ENCODE measurements at places on chromosomes 12 and 14.

DNA sequence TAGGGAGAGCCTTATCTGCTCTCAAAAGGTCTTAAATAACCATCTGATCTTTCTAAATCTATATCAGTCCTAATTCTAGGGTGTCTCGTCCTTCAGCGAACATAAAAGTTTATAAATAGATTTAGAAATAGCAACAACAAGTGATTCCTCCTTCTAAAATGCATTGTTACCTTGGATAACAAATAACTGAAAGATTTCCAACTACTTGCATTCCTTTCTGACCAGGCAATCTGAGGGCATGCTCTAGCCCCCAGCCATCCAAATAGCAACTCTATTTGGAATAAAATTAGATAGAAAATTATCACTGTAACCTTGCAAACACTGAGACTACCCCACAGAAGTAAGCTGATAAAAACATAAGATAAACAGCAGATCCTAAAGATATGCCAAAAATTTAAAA, 21.8 kb upstream of the KRR1 start:
- no peak for DNase-seq

DNA sequence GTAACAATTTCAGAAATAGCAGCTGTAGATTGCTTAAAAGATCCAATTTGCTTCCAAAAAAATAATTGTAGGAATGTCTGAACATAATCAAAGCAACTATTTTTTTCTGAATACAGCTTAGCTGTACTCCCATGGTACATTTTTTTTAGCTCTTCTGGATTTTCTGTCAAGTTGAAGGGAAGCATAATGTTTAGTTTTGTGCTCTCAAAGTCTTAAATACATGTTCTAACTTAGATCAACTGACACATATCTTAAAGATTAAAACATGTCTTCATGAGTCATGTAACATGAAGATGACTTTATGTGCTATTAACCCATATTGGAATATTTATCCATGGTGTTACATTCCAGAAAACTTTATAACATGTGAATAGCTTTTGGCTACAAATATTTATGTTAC, 255.7 kb downstream of the BTG1 start:
- no peak for DNase-seq

DNA sequence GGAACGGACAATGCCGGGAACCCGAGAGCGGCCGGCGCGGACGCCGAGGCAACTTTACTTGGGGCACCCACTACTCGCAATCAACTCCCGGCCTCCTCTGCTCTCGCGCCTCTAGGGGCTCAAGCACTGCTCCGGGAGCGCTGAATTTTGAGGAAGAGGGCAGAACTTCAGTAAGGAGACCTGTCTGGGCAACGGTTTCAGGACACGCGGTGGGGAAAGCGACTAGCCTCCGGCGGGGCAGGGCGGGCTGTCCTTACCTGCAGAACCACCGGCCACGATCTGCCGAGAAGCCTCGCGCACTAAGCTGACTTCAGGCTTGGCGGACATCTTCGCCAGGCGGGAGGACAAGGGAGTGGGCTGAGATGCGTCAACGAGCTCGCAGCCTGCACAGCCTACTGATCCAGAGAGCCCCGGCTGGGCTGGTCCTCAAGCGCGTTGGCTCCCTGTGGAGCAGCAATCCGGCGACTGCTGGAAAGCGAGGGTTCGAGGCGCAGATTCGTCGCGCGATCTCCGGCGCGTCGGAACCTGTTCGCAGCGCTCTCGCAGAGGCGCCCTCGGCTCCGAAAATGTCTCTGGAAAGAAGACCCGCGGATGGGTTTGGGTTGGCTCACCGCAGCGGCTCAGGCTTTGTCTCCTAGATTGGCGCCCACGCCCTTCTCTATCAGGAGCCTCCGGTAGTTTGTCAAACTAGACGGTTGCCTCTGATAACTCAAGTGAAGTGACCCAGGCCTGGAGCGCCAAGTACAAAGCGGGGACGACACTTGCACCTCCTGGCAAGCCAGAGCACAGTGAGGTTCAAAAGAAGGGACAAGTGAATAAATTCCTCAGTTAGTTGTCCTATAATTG, at the start of gene SLC25A21:
Gene SLC25A21, minus strand, starts transcription at position 583 of the 846 bp plus-strand sequence.
- no peak for DNase-seq

GRCh38 chr12:57127101-57127725, 1.1 kb upstream of the LRP1 start:
- peak; percentile 34 for DNase-seq

- DNase-seq = no peak
These were observed 149.1 kb downstream of the KICS2 start for GRCh38 chr12:64072916-64073575.

DNA sequence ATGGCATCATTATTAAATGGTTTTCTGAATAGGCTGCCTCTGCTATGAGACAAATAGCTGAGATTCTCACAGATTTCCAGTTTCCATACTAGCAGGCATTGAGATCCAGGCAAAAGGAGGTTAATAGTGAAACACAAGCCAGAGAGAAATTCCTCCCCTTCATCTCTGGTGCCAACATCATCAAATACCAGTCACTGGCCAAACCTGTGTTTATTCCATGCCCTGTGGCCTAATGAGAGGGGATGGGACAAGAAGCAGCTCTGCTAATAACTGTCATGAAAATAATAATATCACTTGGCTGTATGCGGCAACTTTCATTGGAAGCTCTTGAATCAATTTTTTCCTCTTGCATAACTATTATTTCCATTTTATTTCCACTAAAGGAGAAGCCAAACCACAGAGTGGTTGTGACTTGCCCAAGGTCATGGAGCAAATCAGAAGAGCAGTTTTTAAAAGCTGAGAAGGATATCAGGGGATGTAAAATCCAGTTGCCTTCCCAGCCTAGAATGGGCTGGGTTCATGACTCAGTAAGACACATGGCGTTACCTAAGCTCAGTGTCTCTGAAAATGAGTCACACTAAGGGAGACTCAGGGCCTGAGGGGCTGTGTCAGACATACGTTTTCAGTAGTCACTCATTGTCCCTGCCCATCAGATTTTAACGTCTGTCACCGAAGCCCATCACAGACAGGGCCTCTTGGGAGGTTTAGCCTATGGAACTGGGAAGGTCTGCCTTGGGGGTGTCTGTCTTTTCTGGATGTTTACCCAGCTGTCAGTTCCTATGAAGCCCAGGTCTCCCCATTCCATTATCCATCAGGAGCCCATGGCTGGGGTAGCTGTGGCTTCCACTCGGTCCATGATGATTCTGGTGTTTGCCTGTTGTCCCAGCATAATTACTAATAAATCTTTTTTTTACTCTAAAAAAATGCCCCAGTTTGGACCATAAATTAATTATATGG, 208.8 kb upstream of the EEA1 start:
- DNase-seq = no peak

GRCh38 chr14:74510223-74510931, 16.8 kb downstream of the ISCA2 start:
- no peak for DNase-seq

GRCh38 chr12:128707488-128707887, 116.3 kb downstream of the SLC15A4 start:
- DNase-seq = no peak

DNA sequence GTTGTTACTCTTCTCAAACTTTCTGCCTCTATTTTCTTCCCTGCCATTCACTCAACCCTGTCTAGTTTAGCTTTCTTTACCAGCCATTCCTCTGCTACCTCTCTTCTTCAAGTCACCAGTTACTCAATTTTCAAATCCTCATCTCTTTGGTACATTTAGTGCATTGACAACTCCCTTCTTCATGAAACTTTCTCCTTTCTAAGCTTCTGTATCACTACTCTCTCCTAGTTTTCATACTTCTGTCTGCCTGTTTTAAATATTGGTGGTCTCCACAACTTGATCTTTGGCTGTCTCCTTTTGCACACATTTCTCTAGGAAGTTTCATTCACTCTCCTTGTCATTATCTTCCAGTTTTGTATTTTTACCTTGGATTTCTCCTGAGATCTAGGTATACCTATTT, 6.0 kb downstream of the LEMD3 start:
- DNase-seq = no peak

DNA sequence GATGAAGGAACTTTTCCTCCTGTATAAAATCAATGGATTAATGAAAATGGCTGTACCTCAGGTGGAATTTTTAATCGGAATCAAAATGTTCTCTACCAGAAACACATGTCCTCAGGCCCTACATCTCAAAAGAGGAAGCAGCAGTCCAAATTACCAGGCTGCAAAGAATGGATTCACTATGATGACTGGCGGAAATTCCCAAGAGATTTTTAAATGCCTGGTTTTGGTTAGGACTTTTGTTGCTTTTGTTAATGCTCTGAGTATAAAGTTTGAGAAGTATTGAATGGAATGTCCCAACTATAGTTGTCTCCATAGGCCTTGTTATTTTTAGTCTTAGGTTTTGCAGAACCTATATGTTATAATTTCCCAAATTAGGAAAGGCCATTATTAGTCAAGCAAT, 11.2 kb upstream of the IFNG start:
- DNase-seq = no peak

- no peak for DNase-seq
These were observed 128.8 kb downstream of the LMNTD1 start for GRCh38 chr12:25424211-25424731.

DNA sequence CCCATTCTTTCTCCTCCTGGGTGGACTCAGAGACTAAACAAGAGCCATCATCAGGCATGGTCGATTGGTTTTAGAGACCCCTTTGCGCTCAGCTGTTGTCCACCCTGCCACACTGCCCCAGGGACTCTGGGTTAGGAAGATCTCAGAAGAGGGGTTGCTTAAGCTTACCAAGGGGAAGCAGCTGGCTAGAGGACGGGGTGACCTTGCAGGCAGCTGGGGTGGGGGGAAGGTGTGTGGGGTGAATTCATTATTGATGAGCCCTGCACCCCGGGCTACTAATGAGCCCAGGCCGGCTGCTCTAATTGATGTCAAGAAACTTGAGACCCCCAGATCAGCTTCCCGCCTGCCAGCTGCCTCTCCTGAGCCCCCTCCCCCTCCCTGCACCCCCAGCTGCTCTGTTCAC, 8.7 kb upstream of the ZNF385A start:
- no peak for DNase-seq

DNA sequence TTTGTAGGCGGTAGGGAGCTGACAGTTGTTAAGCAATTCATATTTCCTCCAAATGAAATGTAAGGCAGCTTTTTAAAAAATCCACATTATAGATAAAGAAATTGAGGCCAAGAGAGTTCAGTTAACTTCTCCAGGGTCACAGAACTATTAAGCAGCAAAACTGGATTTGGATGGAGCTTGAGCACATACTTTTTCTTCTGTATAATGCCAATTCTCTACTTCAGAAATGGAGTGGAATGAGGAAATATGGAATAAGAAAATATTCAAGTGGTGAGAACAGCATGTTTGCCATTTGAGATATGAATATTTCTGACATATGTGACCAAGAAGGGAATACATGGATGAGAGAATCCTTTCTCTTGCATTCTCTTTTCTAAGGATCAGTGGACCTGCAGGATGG, 233.1 kb downstream of the FOXG1 start:
- DNase-seq = no peak

- DNase-seq = peak; percentile 71
These were observed 15.3 kb upstream of the ADSS1 start for GRCh38 chr14:104708606-104709268.

DNA sequence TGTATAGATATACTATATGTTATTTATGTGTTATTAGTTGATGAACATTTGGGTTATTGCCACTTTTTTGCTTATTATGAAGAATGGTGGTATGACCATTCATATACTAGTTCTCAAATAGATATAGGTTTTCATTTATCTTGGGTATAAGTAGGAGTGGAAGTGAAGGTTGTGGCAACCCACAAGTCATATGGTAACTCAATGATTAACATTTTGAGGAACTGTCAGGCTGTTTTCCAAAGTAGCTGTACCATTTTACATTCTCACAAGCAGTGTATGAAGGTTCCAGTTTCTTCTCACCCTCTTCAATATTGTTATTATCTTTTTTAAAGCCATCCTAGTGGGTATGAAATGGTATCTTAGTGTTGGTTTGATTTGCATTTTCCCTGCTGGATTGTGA, 19.0 kb upstream of the MSRB3 start:
- DNase-seq = no peak

DNA sequence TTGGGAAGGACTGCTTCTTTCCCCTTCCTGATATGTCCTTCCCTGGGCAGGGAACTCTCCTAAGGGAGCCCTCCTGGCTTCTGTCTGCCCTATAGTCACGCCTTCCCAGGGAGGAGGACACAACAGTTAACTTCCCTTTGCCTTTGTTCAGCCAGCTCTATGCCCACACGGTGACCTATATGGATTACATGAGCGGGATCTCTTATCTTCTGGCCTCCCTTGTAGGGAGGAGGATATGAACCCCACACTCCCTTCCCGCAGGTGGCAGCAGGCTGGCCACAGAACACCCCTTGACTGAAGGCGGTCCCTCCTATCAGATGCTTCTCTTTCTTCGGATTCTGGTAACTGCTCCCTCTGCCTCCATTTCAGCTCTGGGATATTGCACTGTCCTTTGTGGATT, 135.6 kb upstream of the MAX start:
- no peak for DNase-seq

DNA sequence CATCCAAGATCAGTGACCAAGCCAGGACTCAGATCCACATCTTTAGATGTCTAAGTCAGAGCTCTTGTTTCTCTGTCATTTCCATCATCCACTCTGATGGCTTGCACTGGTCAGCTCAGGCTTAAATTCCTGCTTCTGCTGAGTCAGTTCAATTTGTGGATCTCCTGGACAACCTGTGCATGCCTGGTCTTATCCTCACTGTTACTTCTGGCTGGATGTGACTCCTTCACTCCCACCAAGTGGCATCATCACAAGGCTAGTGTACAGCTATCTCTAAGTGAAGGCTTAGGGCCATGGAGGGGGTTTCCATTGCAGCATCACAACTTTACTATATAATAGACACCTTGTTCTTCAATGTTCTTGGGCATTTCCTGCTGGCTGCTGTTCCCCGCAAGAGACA, 102.9 kb downstream of the EMP1 start:
- DNase-seq = no peak

- DNase-seq = no peak
These were observed 137.8 kb downstream of the SLC15A4 start for GRCh38 chr12:128685903-128686475.

GRCh38 chr12:19307451-19307850, 131.8 kb upstream of the AEBP2 start:
- DNase-seq = no peak

- DNase-seq = peak; percentile 66
These were observed 6.3 kb downstream of the CLEC2A start for GRCh38 chr12:9925705-9926393.

GRCh38 chr12:40921563-40922163, 229.4 kb downstream of the CNTN1 start:
- DNase-seq = no peak

DNA sequence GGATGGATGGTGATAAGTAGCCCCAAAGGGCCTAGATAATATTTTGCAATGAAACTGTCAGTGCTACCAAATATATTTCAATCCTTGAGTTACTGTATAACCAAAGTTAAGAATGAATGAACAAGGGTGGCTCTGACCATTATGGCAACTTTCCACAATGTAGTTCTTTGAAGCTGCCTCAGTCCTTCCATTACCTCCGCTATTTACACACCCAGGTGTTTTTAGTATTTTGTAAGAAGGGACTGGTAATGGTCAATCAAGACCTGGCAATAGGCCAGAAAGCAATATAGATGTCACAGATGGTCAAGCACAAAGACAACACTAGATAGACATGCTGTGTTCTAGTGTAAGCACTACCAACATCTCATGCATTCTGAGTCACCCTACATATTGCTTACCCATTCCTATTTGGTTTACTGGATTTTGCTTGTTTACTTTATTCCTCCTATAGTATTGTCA, 16.3 kb downstream of the DUSP16 start:
- no peak for DNase-seq

Data from stimulated activated naive CD4-positive, alpha-beta T cell (primary cell).